ENCODE measurements at places on chromosomes 2 and 18.

DNA sequence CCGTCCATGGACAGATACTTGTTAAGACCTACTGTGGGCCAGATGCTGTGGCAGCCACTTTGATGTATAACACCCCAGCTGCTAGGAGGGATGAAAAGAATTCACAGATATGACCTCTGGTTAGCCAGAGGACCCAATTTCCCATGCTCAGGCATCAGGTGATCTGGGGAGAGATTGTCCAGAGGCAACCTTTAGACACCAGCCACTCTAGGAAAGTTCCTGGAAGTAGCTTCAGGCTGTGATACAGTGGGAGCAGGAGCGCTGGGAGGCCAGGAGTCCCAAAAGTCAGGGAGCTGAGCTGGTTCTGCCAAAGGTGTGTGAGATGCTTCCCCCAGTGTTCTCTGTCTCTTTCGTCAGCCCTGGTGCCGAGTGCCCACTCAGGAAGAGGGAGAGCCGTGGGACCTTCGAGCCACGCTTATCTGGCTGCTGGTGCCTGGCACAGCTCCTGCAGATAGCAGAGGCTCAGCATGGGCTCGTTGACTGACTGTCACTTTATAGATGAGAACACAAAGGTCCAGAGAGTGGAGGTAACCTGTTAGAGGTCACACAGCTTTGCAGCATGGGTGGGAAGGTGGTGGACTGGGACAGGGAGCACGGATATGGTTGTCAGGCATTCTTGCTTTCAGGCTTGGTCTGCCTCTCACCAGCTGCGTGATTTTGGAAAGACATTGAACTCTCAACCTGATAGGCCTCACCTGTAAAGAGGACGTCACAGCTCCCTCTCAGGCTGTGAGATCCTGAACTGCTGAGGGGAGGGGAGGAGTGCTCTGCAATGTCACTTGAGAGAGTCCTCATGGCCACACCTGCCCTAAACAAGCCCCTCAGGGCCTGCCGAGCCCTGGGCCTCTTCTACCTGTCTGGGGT is 7.8 kb upstream of the RALB start:
- DNase-seq = no peak

DNA sequence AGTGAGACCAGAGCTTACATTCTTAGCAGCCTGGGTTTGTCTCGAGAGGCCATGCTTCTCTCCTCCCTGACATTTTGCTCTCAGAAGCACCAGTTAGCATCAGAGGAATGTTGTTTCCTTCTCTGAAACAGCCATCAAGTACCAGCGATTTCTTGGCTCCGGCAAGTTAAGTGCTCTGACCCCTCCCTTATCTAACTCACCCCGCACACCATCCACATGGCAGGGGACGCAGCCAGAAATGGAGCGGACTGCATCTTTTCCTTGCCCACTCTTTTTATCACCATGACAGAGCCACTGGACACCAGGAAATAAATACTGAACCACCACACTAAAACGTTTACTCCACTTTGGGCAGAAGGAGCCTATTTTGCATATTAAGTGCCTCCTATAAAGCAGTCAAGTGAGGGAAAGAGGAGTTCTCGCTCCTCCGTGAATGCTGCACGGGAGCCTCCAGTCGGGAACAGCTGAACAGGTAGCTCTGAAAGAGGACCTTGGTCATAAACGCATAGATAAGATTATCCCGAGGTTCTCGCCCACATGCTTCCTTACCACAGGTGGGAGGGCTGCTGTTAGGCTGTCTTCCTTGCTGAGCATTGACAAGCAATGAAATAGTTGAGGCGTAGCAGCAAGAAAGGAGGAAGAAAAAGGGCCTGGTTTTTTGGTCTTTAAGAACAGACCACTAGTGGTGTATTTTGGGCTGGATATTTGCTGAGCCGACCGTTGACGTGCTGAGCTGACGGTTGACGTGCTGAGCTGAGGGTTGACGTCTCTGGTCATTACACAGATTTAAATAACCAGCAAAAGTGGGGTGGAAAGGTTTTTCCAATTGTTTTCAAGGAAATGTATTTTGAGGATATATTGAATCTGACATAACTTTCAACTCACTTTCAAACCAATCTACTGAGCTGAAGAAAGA is 71.4 kb upstream of the ITGB6 start:
- peak; percentile 27 for DNase-seq

DNA sequence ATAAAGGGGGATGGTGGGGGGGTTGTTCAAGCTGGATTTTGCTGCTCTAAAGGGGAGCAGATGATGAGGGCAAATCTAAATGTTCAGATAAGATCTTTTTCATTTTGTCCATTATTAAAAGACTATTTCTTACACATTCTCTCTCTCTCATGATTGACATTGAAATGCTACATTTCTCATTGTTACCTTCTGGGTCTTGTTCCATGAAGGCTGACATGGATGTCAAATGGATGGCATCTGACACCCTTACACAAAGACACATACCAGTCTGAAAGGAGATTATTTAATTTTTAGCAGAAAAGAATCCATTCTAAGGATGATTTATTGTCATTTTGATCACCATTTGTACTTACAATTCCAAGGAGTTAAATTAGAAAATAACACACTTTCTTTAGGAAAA is 11.1 kb downstream of the FZD7 start:
- DNase-seq = no peak

GRCh38 chr2:239259173-239259572 is 141.6 kb downstream of the HDAC4 start:
- DNase-seq = no peak

- DNase-seq = no peak
Observed at GRCh38 chr2:8121022-8121825, 560.6 kb upstream of the ID2 start.

GRCh38 chr2:9914384-9915065 is 37.0 kb upstream of the GRHL1 start:
- DNase-seq = no peak

DNA sequence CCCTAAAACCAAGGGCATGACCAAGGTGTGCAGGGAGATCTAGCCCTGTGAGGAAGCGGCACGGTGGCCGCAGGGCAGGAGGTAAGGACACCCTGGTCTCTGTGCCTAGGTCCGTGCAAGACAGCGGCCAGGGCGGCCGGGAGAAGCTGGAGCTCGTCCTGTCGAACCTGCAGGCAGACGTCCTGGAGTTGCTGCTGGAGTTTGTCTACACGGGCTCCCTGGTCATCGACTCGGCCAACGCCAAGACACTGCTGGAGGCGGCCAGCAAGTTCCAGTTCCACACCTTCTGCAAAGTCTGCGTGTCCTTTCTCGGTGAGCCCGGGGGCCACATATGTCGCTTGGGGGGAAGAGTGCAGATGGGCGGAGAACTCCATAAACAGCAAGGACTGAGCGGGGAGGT is 235.4 kb downstream of the ATAD2B start:
- no peak for DNase-seq

DNA sequence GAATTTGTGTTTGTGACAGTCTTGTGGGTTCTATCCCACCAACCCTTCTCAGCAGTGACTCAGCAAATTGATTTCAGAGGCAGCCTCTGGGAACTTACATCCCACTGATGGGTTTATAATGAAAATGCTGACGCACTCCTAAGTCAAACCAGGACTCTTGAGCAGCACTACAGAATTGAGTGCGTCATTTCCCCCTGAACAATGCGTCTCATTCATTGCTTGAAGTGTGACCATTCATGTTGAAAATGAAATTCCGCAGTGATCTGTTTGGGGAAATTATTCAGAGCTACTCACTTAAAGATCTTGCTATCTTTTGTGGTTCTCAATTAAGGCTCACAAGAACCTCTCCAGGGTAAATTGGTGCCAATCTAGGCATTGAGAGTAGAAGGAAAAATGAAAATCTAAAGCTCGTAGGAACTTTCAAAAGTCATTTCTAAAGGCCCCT is 417.7 kb upstream of the SLC14A2 start:
- no peak for DNase-seq

- no peak for DNase-seq
Observed at GRCh38 chr2:45919160-45919650, 267.7 kb downstream of the PRKCE start.

DNA sequence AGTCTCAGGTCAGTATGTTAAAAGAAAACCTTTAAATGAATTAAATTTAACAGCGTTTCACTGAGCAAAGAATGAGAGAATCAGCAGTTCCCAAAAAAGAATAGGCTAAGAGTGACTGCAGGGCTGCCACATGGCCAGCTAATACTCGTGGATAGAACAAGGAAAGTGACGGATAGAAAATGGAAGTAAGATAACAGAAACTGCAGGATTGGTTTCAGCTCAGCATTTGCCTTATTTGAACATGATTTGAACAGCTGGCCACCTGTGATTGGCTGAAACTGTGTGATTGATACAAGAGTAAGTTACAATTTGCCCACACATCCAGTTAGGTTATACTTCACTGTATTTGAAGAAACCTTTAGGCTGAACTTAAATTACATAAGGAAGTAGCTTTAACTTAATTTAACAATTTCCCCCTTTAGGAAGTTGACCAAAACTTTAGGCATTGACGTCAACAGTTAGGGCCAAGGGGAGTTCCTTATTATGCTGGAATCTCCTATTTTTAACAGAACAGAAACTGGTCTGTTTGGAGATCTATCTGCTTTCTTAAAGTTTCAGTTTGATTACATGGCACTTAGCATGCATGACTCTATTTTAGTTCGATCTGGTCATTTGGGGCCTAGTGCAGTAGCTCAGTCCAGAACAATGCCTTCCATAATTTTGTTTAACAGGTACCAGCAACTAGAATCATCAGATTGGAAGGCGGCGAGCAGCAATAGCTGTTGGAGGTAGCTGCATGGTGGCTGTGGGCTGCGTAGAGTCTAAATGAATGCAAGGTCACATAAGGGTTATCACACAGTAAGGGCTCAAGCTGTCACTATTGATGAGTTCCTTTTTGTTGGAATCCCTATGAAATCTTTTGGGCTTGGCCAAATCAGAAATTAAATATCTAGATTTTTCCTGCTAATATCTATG is 143.4 kb downstream of the TRIM43 start:
- no peak for DNase-seq

DNA sequence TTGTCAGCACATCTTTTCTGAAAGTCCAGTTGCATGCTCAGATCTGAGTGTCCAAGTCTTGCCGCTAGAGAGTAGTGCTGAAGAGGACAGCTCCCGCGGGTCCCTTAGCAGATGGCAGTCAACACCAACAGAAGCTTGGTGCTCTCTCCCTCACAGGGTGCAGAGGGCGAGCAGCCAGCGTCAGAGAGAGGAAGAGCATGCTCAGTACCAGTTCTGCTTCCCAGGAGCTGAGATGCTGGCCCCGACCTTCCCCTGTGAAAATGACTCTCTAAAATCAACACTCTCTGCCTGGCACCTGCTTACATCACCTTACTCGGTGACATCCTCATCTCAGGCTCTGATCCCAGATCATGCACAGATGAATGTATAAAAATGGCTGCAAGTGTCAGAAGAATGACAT is 86.0 kb upstream of the TWIST2 start:
- no peak for DNase-seq

GRCh38 chr2:64742678-64743077 is 89.0 kb upstream of the SERTAD2 start:
- no peak for DNase-seq

DNA sequence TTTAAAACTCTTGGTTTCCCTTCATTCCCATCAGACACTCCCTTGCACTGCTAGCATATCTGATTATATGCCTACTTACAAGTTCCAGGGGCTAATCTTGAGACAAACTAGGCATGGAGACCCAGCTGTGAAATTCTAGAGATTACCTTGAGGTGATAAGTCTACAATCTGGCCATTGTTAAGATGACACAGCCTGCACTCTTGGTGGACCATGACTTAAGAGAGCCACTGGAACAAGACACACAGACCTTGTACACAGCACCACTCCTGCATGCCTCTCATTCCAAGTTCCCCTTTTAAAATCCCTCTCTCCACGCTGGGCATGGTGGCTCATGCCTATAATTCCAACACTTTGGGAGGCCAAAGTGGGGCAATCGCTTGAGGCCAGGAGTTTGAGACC is 387.2 kb upstream of the DCC start:
- DNase-seq = no peak

DNA sequence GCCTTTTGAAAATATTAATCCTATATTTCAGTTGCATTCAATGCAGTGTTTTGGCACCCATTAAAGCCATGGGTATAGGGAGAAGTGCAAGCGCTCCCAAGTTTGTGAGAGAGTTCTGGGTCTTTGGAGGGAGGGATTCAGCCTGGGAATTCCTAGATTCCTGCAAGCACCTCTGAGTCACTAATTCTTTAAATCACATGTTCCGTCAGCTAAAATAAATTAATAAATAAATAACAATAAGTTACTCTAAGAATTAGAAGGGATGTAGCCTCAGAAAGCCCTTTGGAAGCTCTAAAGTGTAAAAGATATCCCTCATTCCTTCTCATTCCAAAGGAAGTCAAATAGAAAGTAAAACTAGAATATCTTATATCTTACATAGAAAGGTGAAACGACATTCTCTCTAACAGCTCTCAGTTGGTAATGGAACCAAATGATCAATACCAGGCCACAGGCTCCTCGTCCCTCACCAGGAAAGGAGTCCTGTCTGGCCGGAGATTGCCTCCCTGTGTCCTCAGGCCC is 222.4 kb upstream of the RBBP8 start:
- DNase-seq = no peak

DNA sequence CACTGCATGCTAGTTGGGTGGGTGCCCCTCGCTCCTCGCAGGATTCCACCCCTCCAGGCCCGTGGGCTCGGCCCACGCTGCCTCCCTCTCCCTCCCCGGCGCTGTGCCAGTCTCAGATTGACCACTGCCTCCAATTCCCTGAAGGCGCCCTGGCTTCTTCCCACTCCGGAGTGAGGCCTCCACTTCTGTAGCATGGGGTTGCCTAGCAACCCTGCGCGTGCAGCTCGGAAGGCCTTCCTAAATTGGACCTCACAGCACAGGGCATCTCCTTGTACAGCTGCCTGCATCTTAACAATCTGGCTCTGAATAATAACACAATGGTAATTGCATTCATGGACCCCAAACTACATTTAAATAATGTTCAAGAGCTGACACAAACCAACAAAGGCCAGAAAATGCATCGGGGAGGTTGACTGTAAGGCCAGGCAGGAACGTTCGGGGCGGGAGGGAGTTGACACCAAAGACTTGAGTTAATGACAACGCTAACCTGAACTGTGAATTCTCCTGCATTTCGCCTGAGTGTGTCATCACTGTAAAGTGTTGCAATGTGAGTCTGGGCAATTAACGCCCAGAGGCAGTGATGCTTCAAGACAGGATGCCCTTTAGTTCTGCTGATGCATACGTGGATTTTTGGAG is 222.9 kb downstream of the ZBTB7C start:
- DNase-seq = peak; percentile 79

GRCh38 chr2:11187731-11188130 is 32.5 kb downstream of the SLC66A3 start:
- DNase-seq = no peak

- DNase-seq = no peak
Observed at GRCh38 chr2:59892398-59892797, 661.1 kb downstream of the BCL11A start.

DNA sequence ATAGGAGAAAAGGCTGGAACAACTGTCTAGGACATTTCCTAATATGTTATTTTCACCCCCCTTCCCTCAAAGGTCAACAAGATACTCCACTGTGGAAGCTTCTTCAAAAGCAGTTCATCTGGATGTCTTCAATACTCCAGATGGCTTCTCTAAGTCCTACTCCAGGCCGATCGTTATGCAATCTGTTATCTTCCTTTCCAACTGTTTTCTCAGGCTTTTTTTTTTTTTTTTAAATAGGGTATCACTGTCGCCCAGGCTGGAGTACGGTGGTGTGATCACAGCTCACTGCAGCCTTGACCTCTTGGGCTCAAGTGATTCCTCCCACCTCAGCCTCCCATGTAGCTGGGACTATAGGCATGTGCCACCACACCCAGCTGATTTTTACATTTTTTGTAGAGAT is 26.3 kb downstream of the ATP8B1 start:
- DNase-seq = peak; percentile 55

GRCh38 chr2:46179037-46179621 is 118.1 kb upstream of the EPAS1 start:
- no peak for DNase-seq

GRCh38 chr2:11998218-11998617 is 251.8 kb downstream of the LPIN1 start:
- DNase-seq = no peak
